Activated naive CD8-positive, alpha-beta T cell treated with anti-CD3 and anti-CD28 coated beads, Interleukin-2, amount 50 U/mL, for 24 hours (primary cell): ENCODE measurements at places on chromosomes 13 and 19.

GRCh38 chr13:57858376-57858775, 226.8 kb downstream of the PCDH17 start:
- DNase-seq: no peak

GRCh38 chr13:105341256-105341655, 1194.2 kb downstream of the EFNB2 start:
- DNase-seq: no peak

GRCh38 chr13:43767341-43767931, 19.3 kb downstream of the ENOX1 start:
- no peak for DNase-seq

- no peak for DNase-seq
Observed at GRCh38 chr13:50309882-50310594, 294.8 kb downstream of the KCNRG start.

DNA sequence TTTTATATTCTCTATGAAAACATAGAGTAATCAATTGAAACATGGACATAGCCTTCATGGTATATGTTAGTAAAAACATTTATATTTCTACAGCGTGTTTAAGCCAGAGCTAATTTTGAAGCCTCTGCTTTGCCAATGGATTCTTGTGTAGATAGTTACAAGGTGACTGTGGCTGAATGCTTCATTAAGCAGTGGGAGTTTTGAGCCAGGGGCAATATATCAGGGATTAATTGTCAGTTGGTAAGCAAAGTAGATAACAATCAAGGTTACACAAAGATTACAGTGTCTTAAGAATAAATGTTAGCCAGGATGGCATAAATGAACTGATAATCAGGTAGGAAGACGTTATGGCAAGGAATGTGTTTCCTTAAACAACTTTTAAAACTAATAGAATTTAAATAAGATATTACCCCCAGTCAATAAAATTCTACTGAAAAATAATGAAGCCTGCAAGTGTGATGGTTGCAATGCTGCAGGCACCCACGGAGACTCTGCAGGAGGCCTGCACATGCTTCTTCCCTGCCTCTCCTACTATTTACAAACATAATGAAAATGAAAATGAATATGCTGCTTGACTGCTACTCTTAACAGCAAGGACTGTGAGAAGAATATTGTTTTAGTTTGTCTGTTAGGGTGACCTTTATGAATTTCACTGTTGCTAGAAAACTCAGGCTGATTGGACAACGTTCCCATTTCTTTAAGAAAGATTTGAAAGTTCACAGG, 588.5 kb downstream of the GPC5 start:
- no peak for DNase-seq
